ENCODE measurements at places on chromosomes 11 and 22.
A peak's percentile ranks its signal among the peaks of the same experiment; 100 is the strongest.

DNA sequence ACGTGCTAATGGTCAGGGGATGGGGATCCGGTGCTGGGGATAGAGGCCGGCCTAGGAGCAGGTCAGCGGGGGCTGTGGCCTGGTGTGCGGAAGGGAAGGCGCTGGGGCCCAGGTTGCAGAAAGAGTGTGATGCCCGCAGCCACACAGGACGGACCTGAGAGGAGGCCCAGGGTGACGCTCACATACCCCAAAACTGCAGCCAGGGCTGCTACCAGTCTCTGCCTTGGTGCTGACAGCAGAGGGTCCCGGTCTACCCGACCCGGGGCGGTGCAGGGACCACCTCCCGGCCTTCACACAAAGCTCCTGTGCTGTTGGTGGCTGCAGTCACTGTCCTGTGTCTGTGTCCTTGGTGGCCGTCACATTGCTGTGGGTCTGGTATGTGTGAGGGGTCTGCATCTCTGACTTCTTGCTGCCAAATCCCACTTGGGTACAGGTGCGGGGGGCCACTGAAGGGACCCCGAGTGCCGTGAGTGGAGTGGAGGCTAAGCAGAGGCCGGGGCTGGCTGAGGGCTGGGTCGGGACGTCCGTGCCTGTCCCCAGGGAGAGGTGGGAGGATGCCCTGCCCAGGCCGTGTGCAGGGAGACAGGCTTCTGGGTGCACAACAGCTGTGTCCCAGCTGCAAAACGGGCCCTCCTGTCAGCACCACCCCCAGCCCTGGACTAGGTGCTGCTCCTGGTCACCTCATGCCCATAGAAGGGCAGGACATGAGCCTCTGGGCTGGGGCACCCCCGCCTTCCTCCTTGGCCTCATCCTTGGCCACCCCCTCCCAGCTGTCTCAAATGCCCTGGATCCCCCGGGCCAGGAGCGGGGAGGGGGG, 1.5 kb downstream of the LSP1 start:
- DNase-seq: no peak

GRCh38 chr22:29141078-29141688, 64.5 kb upstream of the EMID1 start:
- no peak for DNase-seq

DNA sequence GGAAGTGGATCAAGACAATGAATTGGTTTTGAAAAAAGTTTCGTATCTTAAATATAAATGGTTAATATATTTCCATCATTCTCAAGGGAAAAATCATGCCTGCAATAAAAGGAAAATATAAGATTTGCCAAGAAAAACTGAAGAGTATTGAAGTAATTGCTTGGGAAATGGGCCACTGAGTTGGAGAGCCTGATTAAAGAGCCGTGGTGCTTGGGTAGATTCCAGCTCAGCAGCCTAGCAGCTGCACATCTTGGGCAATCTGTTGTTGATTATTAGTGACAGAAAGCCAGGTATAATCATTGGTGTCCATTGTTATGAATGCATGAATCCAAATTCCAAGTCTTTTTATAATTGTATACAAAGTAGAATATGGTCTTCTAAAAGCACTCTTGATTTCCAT, 800.9 kb upstream of the CHORDC1 start:
- DNase-seq: no peak

GRCh38 chr11:7833527-7833926, 36.8 kb upstream of the OR5P2 start:
- no peak for DNase-seq

- no peak for DNase-seq
Observed at GRCh38 chr11:2995893-2996554, 3.9 kb upstream of the NAP1L4 start.

GRCh38 chr11:216081-216974, 8.8 kb downstream of the RIC8A start:
- DNase-seq: no peak

DNA sequence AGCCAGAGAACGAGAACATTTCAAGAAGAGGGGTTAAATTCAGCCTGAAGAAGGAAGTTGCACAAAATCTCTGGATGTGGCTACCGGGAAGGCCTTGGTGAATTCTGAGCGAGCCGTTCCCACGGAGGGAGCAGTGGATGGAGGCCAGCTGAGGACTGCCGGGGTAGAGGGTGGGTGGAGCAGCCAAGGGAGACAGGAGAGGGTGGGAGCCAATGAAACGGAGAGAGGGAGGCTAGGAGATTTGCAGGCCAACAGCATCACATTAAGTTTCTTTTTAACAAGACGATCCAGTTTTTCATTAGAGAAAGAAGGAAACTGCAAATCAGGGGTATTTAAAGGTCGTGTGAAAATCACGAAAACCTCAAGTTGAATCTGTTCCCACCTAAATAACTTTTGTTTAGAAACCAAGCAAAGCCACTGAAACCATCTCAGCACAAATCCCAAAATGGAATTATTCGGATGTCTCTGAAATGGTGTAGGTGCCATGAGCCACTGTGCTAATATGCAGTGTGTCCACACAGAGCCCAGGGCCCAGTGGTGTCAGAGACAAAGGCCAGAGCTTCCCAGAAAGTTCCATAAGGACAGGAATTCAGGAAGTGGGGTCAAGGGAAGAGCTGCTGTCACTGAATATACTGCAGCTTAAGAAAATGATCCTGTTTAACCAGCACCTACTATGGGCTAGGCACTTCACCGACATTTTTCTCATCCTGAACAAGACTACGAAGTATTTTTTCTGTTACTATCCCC, 59.7 kb upstream of the SLC35C1 start:
- DNase-seq: no peak

DNA sequence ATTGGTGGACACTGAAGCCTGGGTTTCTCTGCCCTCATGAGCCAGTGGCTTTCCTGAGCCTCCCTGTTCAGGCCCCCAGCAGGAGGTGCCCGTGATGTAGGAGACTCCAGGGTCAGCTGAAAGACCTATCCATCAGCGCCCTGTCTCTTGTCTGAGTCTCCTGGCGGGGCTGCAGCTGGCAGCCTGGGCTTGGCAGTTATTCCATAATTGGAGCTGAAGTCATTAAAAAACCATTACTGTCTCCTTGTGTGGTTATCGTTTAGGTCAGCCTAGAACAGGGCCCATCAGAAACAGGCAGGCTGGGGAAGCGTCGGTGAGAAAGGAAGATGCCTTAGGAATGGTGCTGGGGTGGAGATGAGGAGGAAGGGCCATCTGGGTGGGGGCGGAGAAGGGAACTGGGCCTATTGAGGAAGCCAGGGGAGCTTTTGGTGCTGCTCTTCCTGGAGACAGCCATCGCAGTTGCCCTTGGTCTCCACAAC, 5.0 kb downstream of the TUB start:
- peak; percentile 88 for DNase-seq

GRCh38 chr11:122743949-122744348, 88.4 kb downstream of the UBASH3B start:
- DNase-seq: no peak

DNA sequence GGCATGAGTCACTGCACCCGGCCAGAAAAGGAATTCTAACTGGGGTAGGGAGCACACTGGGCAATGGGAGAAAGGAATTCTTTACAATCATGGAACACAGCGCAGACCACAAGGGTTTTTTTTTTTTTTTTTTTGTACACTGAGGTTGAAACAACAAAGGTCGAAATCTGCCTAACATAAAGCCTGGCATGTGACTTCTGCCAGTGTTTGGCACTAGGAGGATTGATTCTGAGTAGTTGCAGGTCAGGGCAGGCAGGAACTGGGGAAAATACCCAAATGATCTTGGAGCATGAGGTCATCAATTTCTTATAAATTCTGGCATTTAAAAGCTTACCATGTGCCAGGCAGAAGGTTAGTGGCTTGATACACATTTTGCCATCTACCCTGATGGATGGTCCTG, 202.0 kb upstream of the SNX19 start:
- no peak for DNase-seq
